ENCODE measurements at places on chromosomes 1 and 21.

DNA sequence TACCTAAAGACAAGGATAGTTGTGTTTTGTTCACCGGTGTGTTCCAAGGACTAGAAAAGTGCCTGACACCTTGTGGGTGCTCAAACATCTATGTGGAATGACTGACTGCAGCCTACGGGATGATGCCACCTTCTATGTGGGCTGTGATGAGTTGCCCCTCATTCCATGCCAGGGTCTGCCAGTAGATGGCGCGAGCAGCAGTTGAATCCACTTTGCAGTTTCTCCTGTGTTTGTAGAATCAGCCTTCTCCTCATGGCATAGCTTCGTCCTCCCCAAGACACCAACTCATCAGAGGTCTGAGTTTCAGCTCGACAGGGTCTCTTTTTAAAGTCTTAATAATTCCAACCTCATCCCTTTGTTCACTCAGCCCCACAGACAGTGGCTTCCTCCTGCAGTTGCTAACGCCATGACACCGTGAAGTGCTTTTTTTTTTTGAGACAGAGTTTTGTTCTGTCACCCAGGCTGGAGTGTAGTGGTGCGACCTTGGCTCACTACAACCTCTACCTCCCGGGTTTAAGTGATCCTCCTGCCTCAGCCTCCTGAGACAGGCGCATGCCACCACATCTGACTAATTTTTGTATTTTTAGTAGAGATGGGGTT lies 133.7 kb downstream of the CAPN8 start:
- DNase-seq, result peak; percentile 49

DNA sequence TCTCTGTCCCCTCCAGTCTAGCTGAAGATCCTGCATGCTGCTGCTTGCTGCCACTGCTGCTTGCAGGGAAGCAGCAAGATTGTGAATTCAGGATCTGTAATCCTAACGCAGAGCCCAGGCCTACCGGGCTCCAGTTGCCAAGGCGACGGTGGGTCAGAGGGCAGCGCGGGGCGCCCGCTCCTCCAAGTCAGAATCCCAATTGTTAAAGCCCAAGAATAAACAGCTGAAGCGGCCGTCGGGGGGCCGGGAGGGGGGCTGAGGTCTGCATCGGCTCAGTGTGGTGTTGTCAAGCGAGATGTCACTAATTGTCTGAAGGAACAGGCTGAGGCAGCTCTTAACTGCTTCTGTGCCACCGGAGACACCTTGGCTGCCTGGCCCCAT lies 36.8 kb downstream of the AHDC1 start:
- DNase-seq, result no peak

DNA sequence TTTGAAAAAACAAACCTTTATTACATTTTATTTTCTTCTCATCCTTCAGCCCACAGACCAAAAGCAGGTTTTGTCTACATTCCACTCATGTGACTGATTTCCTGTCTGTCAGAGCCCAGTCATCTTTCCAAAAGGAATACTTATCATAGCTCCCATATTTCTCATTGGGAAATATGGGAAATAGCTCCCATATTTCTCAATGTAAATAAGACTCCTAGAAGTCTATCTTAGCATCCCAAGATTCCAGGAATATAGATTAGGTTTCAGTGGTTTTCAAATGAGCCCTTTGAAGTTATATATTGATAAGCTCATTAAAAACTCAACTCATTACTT lies 19.1 kb upstream of the NRDC start:
- peak; percentile 93 for DNase-seq

- DNase-seq, result no peak
Measured at GRCh38 chr21:42480736-42481135, 15.3 kb downstream of the RSPH1 start.

- DNase-seq, result no peak
Measured at GRCh38 chr1:96674915-96675314, 46.7 kb upstream of the PTBP2 start.
